Stimulated activated CD4-positive, alpha-beta T cell treated with anti-CD3 and anti-CD28 coated beads, Interleukin-2, amount 100 ng/mL, for 4 hours (primary cell): ENCODE measurements at places on chromosomes 11 and 22.

GRCh38 chr11:120305286-120305685 lies 19.8 kb upstream of the TLCD5 start:
- no peak for DNase-seq

GRCh38 chr11:112270551-112271180 lies 10.0 kb upstream of the PLET1 start:
- DNase-seq = no peak

- DNase-seq = no peak
Measured at GRCh38 chr11:25515576-25515975, 816.4 kb upstream of the ANO3 start.

- DNase-seq = no peak
Measured at GRCh38 chr11:116118138-116118470, 613.9 kb upstream of the CADM1 start.

DNA sequence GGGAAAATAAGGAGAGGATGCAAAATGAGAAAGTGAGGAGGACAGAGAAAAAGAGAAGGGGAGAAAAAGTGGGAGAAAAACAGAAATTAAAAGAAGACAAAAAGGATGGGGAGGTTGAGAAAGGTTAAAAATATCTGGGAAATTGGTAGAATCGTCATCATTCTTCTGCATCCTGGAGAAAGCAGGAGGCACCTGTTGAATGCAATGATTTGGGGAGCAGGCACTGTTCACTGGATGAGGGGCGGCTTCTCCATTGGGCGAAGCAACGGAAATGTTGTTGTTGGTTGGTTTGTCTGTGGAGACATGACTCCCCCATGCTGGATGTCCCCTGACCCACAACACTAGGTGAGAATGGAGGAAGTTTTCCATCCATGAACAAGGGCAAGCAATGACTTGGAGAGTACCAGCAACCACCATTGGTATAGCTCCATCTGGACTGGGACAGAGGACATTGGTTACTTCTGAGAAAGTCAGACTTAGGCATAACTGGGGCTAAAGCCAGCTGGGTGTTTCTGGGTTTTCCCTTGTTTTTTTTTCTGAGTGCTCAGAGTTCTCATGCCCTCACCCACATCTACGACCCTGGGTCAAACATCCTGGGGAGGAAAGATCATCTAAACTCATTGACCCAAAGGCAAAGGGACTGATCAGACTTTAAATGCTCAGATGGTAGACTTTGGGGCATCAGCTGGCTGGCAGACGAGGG lies 11.9 kb upstream of the CD44 start:
- no peak for DNase-seq

- no peak for DNase-seq
Measured at GRCh38 chr22:37609240-37610152, 862 bp downstream of the GGA1 start.

GRCh38 chr11:23398052-23398451 lies 537.8 kb upstream of the CCDC179 start:
- no peak for DNase-seq

GRCh38 chr11:102560555-102561011 lies 30.0 kb upstream of the MMP7 start:
- DNase-seq = no peak
